ENCODE measurements at places on chromosomes 12 and 14. TPM values are rescaled to one million over a fixed set of nuclear protein-coding genes. Genes with fewer than 3 reads are reported as not detected.

The RERGL gene
- total RNA-seq, result 2.0 TPM

The SLC6A15 gene
- total RNA-seq, result 1.2 TPM

The UBE3B gene
- total RNA-seq, result 40.1 TPM

The SLC2A3 gene
- total RNA-seq, result 76.9 TPM

The HOXC11 gene
- total RNA-seq, result 1.5 TPM

The IFNG gene
- not detected for total RNA-seq

The ALG10B gene
- total RNA-seq, result 12.1 TPM

The YAF2 gene
- 40.8 TPM for total RNA-seq

The FBXL14 gene
- total RNA-seq, result 7.0 TPM

The ERP27 gene
- total RNA-seq, result 27.3 TPM

The TGM1 gene
- total RNA-seq, result 1.2 TPM

The FOXN4 gene
- not detected for total RNA-seq

The PLEKHG7 gene
- 0.37 TPM for total RNA-seq

The KRT80 gene
- total RNA-seq, result 1.7 TPM

The PARP2 gene
- 13.5 TPM for total RNA-seq

The TROAP gene
- 10.4 TPM for total RNA-seq

The CLEC4C gene
- total RNA-seq, result not detected

The TMEM116 gene
- 18.3 TPM for total RNA-seq

The RAB15 gene
- 11.4 TPM for total RNA-seq

The DPF3 gene
- total RNA-seq, result 2.2 TPM

The RILPL1 gene
- total RNA-seq, result 6.7 TPM

The TIMELESS gene
- total RNA-seq, result 8.9 TPM

The BHLHE41 gene
- total RNA-seq, result 3.5 TPM

The LRCOL1 gene
- not detected for total RNA-seq

The CD69 gene
- total RNA-seq, result 13.7 TPM

The RDH5 gene
- total RNA-seq, result 8.1 TPM

The RAB3IP gene
- 19.5 TPM for total RNA-seq

The SOAT2 gene
- not detected for total RNA-seq

The NANOG gene
- 0.21 TPM for total RNA-seq

The PDE3A gene
- 63.7 TPM for total RNA-seq

The NUDT14 gene
- 7.3 TPM for total RNA-seq

The LYSET gene
- 9.4 TPM for total RNA-seq

The ASCL1 gene
- 0.32 TPM for total RNA-seq

The ENDOU gene
- not detected for total RNA-seq

The TCL1B gene
- total RNA-seq, result not detected

The FAM161B gene
- 7.9 TPM for total RNA-seq

The PLEKHD1 gene
- total RNA-seq, result 0.11 TPM

The KCTD10 gene
- 34.2 TPM for total RNA-seq

The ALDH1L2 gene
- 27.7 TPM for total RNA-seq

The ZNF664 gene
- total RNA-seq, result 71.6 TPM

The DUSP16 gene
- 31.8 TPM for total RNA-seq

Data from urinary bladder (tissue), 4 donors.